ENCODE measurements at places on chromosomes 6 and 20.

GRCh38 chr20:278607-279571 lies 11.7 kb downstream of the C20orf96 start:
- DNase-seq: no peak

DNA sequence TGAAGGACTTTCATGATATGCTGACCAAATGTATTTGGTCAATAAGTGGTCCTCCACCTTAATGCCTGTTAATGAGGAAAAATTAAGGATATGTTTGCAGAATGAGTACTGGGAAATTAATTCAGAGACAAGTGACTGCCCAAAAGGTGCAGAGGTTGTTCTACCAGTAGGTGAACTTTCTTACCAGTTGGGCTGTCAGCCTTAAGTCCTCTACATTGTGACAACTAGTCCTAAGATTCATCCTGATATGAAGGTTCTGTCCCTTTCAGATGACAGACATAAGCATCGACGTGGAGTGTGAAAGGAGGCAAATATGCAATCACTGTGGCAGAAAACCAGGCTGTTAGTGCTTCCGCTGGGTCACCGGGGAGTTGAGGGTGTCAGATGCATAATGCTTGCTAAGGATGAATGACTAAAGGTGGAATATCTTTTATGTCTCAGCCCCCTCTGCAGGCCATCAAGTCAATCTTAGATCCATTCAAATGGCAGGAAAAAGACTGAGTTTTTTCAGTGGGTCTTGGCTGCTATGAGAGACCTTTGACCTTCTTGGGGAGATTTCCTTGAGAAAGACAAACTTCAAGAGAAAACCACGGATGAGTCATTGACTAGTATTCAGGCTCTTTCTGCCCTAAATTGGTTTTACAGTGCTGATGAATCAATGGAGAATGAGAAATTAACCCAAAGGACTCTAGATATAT lies 226.0 kb downstream of the TPBG start:
- DNase-seq: no peak

- no peak for DNase-seq
Observed at GRCh38 chr20:35888657-35889056, 65.6 kb downstream of the SCAND1 start.

- peak; percentile 65 for DNase-seq
Observed at GRCh38 chr6:3251462-3252314, 7.1 kb upstream of the PSMG4 start.

- DNase-seq: no peak
Observed at GRCh38 chr6:35046862-35047261, 94.3 kb downstream of the TCP11 start.

GRCh38 chr20:51624157-51624731 lies 81.7 kb upstream of the NFATC2 start:
- DNase-seq: peak; percentile 44

DNA sequence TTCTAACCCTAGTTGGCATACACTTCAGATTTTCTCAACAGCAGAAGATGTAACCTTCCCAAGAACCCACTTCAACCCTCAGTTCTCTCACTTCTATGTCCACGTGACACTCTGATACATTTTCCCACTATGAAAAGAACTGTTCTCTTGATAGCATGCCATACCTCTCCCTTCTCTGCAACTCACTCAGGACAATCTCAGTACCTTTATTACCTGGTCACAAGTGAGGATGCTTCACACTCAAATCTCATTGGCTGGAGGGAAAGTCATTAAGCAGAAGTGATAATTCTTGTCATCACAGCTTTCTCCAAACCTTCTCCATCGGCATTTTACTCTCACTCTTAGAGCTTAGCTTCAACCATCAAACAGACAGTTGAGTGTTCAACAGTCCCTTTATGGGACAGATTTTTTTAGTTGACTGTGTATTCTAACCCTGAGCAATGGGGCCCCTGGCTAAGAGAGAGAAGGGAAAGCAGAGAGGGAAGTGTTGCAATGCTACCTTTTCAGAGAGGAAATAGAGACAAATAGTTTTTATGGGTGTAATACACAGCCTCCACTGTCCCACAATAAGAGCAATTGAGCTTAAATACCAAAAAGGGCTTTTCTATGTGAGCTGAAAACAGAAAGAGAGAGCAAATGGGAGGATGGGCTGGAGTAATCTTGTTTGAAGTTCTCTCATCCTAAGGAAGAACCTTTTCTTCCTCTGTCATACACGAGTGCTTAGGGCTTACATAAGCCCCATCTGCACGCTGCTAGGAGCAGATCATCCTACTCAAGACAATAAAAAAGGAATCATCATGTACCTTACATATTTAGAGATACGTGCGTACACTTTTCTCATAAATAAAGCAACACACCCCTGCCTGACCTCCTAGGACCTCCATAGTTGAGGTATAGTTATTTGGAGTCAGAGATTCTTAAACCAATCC lies 16.0 kb downstream of the HLA-DPA1 start:
- no peak for DNase-seq

DNA sequence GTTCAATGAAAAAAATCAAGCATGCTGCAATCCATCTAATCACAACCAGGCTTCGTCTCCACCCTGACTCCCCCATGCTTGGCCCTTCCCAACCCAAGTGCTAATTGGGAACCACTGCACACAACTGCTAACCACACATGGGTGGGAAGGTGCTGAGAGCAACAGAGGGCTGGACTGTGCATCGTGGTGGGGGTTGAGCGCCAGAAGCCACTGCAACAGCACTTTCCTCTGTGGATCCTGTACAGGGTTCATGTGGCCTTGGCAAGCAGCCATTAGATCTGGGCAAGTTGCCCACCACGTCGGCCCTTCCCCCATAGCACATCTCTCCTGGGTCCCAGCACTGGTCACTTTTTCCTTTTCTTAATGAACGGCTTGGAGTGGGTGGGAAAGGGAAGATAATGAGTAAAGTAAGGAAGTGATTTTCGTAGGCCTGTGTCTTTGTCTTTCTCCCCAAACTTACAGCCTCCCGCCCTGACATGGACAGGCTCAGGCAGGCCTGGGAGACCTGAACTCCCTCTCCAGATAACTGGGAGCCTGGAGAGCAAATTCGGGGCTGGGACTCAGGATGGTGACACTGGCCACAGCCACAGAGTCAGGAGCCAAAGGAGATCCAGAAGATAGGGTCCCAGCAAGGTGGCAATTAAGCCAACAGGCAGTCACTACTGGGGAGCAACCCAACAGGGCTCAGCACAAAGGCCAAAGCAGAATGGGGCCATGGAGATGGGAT lies 34.4 kb upstream of the MRPS10 start:
- DNase-seq: no peak

GRCh38 chr6:119273272-119274196 lies 76.0 kb downstream of the MAN1A1 start:
- no peak for DNase-seq

GRCh38 chr6:82569022-82569421 lies 205.4 kb downstream of the TPBG start:
- DNase-seq: no peak

DNA sequence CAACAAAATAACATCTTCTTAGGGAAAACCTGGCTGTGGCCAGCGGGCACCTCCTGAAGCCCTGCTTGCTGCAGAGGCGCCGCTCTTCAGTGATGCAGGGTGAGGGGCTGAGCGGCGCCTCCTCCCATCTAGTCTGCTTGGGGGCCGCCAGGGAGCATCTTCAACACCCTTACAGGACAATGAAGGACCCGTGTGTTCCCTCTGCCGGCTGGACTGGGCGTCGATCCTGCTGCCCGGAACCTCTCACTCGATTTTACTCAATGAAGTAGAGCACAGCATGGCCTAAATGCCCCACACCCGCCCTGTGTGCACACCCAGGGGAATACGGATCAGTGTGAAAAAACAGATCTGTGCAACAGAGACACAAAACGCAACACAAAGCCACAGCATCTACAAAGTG lies 28.5 kb upstream of the MPC1 start:
- DNase-seq: no peak

GRCh38 chr6:83847179-83847578 lies 6.0 kb upstream of the RIPPLY2 start:
- DNase-seq: no peak

DNA sequence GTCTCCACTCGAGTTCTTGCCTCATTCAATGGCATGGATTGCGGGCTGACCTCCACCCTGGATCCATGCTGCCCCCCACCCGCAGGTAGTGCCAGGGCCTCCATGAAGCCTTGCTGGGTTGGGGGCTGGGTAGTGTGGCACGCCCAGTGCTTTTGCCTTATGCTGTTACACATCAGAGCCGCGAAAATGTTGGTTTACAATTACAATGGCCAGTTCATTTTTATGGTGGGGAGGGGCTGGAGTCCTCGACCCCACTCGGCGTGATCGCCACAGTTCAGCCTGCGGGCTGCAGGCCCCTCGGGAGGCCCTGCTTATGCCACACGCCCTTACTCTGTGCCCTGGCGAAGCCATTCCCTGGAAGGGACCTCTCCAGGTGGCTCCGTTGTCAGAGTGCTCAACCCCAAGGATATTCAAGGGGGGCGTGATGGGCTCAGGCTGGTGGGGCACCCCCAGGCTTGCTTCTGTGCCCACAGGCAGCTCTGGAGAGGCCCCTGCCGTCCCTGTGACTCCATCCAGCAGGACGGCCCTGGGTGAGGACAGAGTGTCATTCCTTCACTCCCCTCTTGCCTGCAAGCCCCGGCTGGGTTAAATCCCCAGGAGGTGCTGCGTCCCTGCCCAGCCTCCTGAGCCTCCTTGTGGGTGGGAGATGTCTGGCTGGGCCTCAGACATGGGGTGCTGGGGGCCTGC lies 14.8 kb downstream of the ITPA start:
- no peak for DNase-seq

GRCh38 chr6:127475823-127476176 lies 16.6 kb upstream of the KIAA0408 start:
- DNase-seq: no peak

GRCh38 chr6:49636713-49637349 lies at the start of gene RHAG:
RHAG (minus strand) TSS chr6:49636839; CDS start chr6:49636812, 27 bp downstream.
- DNase-seq: no peak

DNA sequence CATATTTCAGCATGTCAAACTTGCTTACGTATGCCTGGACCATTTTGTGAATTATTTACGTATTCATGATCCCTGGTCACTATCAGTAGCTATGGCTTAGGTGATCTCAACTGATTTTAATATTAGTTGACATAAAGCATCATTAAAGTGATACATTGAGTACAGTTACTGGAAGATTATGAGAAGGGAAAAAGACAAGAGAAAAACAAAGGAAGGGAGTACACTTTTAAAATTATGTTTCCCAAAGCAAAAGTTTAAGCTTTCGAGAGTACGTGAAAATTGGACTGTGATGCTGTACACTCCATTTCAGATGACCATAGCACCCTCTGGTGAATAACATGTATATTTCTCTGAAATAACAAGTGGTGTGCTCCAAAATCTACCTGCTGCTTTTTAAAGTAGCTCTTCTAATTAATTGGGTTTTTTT lies 215.0 kb upstream of the HSF2 start:
- no peak for DNase-seq

DNA sequence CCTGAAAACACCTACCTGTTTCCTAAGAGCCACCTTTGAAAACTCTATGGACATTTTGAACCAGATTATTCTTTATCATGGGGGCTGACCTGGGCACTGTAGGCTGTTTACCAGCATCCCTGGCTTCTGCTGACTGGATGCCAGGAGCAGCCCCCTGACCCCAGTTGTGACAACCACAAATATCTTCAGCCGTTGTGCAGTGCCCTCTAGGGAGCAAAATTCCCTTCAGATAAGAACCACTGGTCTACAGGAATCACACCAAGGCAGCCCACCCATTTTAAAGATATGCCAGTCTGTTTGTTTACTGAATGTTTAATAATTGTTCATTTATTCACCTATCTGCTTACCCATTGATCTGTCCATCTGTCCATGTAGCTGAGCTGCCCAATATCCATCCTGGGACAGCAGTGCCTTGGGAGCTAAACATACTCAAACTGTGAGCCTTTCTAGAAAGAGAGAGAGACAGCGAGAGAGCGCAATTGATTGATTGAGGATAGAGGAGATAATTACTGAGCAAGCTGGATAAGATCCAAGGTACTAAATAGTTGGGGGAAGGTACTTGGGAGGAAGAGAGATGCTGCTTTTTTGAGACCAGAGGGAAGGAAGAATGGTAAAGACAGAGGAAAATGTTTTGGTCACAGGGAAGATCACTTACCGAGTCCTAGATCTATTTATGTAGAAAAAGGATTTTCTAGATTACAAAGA lies 276.8 kb downstream of the NRN1 start:
- no peak for DNase-seq

GRCh38 chr20:40189621-40190020 lies 499.4 kb downstream of the MAFB start:
- no peak for DNase-seq

DNA sequence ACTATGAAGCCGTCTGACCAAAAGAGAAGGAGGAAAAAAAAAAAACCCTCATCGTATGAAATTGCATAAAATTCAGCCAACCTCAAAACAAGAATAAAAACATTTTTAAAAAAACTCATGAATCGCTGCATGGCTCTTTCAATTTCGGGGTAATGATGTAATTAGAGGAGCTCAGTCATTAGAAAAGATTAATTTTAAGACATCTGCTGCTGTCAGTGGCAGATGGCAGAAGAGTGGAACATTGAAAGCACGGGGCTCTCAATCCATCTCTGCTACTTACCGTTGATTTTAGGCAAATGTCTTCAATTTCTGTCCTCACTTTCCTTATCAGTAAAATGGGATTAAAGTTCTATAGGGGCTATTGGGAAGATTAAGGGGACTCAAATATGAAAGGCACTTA lies 79.1 kb downstream of the EYA2 start:
- no peak for DNase-seq

DNA sequence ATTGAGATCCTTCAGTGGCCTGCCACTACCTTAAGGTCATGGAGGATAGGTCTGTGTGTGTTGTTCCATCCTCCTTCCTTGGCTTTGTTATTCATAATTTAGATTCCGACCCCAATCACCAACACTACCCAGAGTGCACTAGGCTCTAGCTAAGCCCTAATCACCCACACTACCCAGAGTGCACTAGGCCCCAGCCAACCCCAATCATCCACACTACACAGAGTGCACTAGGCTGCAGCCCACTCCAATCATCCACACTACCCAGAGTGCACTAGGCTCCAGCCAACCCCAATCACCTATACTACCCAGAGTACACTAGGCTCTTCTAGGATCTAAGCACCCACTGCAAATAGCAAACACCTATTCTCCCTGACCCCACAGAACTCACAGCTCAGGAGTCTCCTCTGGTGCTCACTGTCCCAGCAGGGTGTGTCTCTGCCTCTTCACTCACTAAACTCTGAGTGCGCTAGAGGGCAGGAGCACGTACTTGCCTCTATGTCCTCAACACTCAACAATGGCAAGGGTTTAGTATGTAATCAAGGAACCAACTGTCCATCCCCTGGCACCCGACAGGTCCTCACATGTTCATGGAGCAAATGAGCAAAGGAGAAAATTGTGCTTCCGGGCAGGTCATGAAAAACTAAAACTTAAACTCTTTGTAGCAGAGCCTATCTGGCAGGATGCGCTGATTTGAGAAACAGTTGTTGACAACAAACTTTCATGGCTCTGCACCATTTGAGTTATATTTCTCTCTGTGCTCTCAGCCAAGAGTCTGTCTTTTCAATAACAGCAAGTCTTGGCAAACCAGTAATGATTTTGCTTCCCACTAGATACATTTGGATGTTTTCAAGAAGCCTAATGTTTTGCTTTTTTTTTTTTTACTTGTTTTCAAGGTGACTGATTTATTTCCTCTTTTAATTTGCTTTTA lies 54.3 kb downstream of the SLC22A23 start:
- DNase-seq: no peak
